ENCODE measurements at places on chromosomes 5 and 9. TPM values are rescaled to one million over a fixed set of nuclear protein-coding genes. Genes with fewer than 3 reads are reported as not detected.
A peak's percentile ranks its signal among the peaks of the same experiment; 100 is the strongest.

The HTR1A gene
- not detected for total RNA-seq

The IFNA2 gene
- not detected for total RNA-seq

The FUT7 gene
- 0.48 TPM for total RNA-seq

The ZNF658 gene
- 6.8 TPM for total RNA-seq

The POLR1E gene
- total RNA-seq = 21.6 TPM

The DAB2IP gene
- 57.5 TPM for total RNA-seq

The MUSK gene
- 0.77 TPM for total RNA-seq

The NIPSNAP3A gene
- 24.0 TPM for total RNA-seq

The HSPB3 gene
- total RNA-seq = 582 TPM

The IL5 gene
- total RNA-seq = not detected

The C1QTNF2 gene
- total RNA-seq = 1.2 TPM

The GDF9 gene
- total RNA-seq = 0.81 TPM

The ZNF462 gene
- 30.9 TPM for total RNA-seq

The SGCD gene
- total RNA-seq = 76.0 TPM

The SCGB3A1 gene
- total RNA-seq = not detected

DNA sequence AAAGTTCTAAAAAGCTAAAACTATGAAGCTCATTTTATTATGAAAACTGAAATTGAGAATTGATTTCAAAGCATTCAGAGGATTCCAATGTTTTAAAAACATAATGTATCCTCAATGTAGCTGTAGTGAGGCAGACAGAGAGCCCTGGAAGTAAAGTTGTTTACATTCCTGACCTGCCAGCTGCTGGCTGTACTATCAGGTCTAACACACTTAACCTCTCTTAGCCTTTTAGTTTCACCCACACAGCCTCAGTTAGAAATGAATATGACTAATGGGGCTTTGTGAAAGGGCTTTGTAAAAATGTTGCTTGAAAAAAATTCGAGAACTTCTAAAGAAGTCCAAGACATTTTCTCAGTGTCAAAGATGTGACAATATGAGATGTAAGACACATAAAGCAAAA is 122.6 kb downstream of the FBXL17 start:
- DNase-seq = no peak

DNA sequence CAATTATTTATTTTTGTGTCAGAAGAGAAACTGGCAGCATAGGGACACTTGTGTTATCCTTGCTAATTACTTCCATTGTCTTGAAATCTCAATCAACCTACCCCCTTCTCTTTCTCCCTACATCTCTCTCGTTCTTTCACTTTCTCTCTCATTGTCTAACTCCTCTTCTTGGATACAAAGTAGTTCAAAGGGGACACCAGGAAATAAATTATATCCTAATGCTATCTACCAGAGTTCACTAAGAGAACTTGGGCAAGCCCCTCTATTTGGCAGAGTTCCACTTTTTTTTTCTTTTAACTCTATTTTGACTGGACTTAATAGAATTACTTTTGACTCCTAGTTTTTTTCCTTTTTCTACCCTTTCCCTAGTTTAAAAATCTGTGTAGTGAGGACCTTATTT is 102.2 kb downstream of the MEF2C start:
- DNase-seq = no peak

GRCh38 chr5:174188295-174188694 is 142.8 kb downstream of the NSG2 start:
- DNase-seq = no peak

- DNase-seq = no peak
These were observed 21.2 kb upstream of the IL17B start for GRCh38 chr5:149400304-149400703.

DNA sequence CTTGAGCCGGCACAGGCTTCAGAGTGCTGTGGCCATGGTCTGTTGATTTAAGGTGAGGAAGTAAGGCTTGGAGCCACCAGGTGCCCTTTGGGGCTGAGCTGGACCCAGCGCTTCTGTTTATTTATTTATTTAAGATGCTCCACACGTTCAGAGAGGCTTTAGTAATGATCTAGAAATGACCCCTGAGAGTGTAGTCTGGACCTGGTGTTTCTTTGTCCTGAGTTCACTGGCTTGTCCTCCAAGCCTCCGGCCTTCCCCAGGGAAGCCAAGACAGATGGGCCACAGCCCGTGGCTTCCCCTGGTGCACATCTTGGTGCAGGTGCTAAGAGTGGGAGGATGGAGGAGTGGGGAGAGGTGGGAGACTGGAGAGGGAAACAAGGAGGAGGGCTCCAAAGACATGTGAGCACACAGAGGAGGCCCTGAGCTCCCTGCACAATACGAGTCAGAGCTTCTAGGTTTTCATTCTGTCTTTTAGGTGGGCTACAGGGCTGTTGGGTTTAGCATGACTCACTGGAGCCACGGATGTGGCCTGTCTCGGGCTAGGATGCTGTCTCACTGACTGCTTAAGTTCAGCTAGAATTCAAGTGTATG is 56.9 kb downstream of the AHRR start:
- DNase-seq = no peak

- no peak for DNase-seq
These were observed 197.1 kb downstream of the NTRK2 start for GRCh38 chr9:84866396-84867175.

DNA sequence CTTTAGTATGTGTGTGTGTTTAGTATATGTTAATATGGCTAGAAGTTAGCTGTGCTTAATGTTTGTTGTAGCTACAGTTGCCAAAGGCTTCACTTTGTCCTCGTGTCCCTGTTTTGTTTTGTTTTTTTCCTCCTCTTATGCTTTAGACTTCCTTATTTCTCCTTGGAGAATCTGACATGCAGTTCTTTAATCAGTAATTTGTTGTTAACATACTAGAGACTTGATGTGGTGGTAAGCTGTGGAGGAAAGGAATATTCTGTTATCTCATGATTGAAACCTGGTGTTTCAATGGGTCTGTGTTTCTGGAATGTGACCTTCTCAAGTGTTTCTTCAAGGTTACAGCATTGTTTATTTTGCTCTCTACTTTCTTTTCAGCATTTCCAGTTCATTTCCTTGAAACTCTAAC is 515.6 kb upstream of the ST8SIA4 start:
- no peak for DNase-seq

GRCh38 chr5:16579142-16579847 is 37.5 kb downstream of the RETREG1 start:
- DNase-seq = peak; percentile 30

- no peak for DNase-seq
These were observed 15.9 kb upstream of the ABLIM3 start for GRCh38 chr5:149125386-149125891.

GRCh38 chr5:134392301-134392700 is 19.4 kb downstream of the CDKN2AIPNL start:
- DNase-seq = no peak

DNA sequence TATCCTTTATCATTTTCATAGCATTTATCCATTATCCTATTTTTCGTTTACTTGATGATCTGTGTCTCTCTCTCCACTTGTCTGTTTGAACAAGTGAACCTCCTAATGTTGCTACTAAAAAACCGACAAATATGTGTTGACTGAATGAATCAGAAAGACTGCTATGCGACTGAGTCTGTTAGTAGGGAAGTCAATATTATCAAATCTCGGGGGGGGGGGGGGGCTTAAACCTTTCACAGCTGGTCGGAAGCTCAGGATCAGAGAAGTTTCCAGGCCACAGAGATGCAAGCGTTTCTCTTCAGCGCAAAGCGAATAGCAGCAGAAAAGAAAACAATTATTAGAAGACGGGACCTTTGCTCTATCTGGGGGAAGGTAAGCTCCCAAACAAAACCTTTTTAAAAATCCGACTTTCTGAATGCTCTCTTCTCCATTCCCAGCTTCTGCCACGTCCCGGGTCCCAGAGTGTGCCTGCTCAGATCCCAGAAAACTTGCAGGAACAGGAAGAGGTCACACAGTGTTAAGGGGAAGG is 412 bp downstream of the RIOK2 start:
- no peak for DNase-seq

GRCh38 chr9:128208386-128208785 is 5.2 kb downstream of the DNM1 start:
- DNase-seq = no peak

GRCh38 chr5:97544678-97545077 is 361.6 kb upstream of the RIOK2 start:
- DNase-seq = no peak

- DNase-seq = no peak
These were observed 1.9 kb downstream of the ISOC1 start for GRCh38 chr5:129096382-129096991.

- DNase-seq = no peak
These were observed 88.9 kb downstream of the AMBP start for GRCh38 chr9:113989017-113989713.

DNA sequence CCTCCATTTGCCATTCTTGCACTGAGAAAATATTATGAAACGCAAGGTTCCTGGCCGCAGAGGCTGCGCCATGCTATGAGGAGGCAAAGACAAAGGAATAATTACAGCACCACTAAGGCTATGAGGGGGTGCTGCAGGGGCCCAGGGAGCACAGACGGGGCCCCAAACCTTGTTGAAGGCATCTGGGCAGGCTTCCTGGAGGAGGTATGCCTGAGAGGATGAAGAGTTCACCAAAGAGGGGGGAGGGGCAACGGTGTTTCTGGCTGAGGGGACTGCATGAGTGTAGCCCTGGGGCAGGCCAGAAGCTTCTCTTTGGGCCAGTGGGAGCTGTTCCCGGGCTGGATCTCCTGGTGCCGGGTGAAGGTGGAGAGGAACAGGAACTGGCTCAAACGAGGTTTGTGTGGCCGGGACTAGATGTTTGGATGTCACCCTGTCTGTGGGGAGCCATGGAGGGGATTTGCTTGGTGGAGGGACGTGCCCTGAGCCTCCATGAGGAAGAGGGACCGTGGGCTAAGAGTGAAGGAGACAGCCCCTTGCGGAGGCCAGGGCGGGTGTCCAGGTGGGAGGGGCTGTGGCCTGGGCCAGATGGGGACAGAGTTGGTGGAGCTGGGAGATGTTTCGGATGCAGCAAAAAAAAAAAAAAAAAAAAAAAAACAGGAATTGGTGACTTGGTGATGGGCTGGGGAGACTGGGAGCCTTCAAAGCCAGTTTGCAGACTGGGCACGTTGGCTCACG is 28.2 kb downstream of the PTGES start:
- no peak for DNase-seq

GRCh38 chr5:80399526-80400239 is 8.2 kb upstream of the ZFYVE16 start:
- DNase-seq = no peak

DNA sequence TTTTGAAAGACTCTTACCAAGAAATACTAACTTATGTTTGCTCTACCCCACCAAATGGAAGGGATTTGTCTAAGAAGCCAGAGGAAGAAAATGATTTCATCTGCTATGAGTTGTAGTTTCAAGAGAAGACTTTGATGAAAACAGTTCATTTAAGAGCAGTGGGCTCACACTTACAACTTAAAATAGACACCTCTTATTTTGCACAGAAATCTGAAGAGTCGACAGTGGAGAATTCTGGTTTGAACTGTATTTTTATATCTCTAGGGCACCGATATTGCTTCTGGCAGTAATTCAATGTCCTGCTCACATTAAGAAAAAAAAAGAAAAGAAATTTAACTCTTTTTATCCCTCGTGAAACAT is 1.9 kb upstream of the DAB2 start:
- no peak for DNase-seq

DNA sequence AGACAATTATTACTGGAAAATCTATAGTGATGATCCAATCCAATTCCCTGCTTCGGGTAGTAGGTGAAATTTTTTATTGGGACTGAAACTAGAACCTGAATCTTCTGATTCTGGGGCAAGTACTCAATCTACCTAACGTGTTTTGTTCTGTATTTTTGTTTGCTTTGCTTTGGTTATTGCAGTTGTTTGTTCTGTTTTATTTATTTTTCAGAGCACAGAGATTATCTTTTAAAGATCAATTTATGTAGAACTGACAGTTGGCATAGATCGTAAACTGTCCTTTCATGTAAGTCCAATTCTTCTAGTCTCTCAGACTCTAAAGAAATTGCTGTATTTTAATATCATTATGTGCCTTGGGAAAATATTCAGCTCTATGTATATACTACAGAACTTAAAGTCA is 401.6 kb downstream of the ANXA1 start:
- no peak for DNase-seq

GRCh38 chr5:109411627-109412026 is 1.9 kb upstream of the PJA2 start:
- no peak for DNase-seq

- no peak for DNase-seq
These were observed 37.0 kb downstream of the INIP start for GRCh38 chr9:112680731-112681402.

DNA sequence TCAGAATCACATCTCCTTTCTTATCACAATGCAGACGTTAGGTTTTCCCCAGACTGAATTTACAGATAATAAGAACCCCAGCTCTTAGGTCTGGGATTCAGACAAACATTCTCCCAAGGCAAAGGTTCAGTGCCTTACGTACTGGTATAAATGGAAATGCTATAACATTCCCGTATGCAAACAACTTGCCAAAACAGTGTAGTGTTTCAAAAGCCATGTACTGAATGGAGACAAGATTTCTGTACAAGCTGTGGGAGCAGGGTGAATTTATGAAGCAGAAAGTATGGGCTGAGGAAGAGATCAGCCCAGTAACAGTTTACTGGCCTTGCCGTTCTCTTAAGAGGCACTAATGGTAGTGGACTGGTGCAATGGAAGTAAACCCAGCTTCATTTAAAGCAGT is 225.5 kb upstream of the ZNF462 start:
- no peak for DNase-seq

- DNase-seq = no peak
These were observed 113.9 kb upstream of the FBXL7 start for GRCh38 chr5:15386122-15386521.

GRCh38 chr5:145750199-145750598 is 84.9 kb downstream of the PRELID2 start:
- DNase-seq = no peak
